ENCODE measurements at places on chromosomes 12 and 14.

DNA sequence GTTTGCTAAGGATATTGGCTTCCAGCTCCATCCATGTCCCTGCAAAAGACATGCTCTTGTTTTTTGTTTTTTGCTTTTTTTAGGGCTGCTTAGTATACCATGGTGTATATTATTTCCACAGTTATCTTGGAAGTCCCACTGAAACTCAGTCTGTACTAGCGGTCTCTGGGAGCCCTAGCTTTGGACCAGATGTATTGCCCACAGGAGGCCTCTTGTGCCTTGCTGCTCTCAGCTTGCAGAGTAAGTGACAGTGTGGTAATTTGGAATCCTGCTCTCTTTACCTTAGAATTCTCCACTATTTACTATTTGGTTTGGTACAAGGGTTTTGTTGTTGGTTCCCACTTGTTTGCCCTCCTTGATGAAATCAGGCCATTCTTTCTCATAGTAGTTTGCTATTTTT is 1022.9 kb downstream of the LRFN5 start:
- no peak for DNase-seq

- no peak for DNase-seq
Observed at GRCh38 chr12:108399514-108399913, 60.4 kb upstream of the CMKLR1 start.

GRCh38 chr12:174596-174995 is 39.4 kb downstream of the SLC6A12 start:
- no peak for DNase-seq

DNA sequence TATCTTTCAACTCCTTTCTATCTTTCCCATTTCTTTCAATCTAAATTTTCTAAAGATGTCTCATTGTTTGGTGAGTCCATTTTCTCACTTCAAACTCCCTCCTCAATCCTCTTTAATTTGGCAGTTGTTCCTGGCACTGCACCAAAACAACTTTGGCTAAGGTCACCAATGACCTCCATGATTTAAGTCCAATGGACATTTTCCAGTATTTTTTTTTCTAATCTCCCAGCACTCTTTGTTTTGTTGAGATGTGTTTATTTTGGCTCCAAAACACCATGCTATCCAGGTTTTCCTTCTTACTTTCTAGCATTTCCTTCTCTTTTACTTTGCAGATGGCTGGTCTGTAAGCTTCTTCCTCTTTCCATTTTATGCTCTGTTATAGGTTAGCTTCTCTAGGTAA is 42.5 kb upstream of the OTOGL start:
- DNase-seq: no peak

DNA sequence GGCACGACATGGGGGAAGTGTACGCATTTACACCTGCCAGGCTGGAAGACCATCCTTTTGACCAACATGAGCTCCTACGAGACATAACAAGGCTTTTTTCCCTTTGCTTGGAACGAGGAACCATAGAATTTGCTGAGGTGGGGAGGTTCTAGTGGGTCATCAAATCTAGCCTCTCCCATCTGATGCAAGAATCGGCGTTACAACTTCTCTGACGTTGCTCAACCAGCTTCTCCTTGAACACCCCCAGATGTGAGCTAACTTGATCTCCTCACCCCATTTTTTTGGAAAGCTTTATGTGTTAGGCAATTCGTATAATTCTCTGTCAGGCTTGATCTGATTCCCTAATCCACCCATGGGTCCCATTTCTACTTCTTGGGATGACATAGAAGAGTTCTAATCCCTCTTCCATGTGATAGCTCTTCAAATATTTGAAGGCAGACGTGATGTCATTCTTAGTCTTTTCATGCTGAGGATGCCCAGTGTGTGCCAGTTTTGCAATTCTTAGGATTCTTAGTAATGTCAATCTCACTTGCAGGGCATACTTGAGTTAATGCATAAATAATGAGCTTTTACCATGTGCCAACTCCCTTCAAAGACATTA is 163.6 kb upstream of the PARP11 start:
- no peak for DNase-seq
